ENCODE measurements at places on chromosomes 6 and 20.

DNA sequence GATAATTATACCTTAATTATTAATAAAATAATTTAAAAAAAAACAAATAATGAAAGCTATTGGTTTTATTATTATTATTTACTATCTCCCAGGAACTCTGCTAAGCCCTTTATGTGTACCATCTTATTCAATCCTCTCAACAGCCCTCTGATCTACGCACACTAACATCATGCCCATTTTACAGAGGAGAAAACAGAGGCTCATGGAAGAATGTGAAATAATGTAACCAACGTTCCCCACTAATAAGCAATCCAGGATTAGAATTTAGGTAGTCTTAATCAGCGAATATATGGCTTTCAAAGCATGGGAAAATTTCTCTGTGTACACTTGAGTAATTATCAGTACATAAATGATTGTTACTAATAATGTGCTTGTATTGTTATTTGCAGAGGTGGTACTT, 89.0 kb downstream of the MAFB start:
- no peak for DNase-seq

GRCh38 chr20:44003609-44004008, 89.0 kb downstream of the TOX2 start:
- no peak for DNase-seq

DNA sequence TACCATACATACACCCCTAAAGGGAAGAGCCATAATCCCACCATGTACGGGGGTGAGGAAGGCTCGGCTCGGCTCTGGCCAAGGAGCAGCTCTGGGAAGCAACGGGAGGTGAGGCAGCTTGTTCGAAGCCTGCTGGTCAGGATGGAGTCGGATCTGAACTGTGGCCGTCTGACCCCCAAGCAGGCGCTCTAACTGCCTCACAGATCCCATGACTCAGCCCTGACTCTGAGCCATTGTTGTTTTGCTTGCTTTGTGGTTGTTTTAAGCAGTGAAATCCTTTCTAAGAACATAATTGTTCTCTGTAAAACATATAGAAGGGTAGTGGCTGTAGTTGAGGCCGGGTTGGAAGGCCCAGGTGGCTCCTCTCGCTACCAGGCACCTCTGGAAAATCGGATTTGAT, 10.9 kb downstream of the C6orf132 start:
- DNase-seq, result no peak

DNA sequence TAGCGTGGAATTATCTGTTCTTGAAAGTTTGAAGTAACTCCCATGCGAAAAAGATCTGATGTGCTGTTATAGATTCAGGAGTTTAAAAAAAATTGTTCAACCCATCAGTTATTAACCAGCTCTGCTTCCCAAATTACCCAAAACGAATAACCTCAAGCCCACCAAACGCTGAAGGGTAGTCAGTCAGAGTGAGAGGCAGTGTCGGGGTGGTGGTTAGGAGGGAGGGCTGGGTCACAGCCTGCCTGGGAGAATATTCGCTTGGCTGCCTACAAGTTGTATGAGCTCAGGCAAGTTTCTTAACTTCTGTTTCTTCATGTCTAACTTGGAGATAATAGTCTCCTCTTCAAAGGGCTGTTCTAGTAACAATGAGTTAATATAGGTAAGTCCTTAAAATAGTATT, 114.6 kb downstream of the JPH2 start:
- DNase-seq, result no peak

DNA sequence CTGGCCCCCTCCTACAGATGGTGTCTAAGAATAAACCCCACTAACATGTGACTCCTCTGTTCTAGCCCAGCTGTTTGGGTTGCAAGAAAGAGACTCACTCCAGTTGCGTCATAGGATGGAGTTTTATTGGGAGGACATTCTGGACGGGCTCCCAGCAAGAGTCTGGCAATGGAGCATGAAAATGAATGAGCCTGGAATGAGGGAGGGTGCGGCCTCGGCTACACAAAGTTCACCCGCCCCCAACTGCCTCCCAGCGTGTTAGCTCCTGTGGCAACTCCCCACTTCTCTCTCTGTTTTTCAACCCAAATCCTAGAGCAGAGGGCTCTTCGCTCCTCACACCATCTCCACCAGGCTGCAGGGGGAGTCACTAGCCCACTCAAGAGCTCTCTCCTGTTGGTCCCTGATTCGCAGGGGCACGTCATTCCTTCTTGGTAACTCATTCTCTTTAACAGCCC, 5.1 kb upstream of the ADAM33 start:
- DNase-seq, result no peak

- DNase-seq, result no peak
Observed at GRCh38 chr6:150229436-150230163, 86.8 kb downstream of the PPP1R14C start.

GRCh38 chr6:135534773-135535380, 37.3 kb upstream of the AHI1 start:
- no peak for DNase-seq

- no peak for DNase-seq
Observed at GRCh38 chr6:46511320-46511719, 20.1 kb upstream of the RCAN2 start.

DNA sequence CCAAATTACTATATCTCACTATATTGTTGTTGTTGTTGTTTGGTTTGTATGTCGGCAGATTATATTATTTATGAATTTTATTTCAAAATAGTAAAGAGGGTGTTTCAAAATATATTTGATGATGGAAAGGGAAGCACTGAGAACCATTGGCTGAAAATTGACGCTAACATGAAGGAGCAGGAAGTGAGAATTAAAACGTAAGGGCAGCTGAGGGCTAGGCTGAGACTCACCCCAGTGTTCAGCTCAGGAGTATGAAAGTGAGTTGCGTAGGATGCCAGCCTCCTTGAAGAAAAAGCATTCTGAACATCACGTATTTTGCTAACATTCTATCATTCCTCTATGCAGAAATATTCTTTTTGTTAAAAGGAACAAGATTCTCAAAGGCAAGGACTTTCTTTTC, 10.7 kb upstream of the IPCEF1 start:
- no peak for DNase-seq

- DNase-seq, result no peak
Observed at GRCh38 chr6:45423824-45424450, 46.2 kb upstream of the SUPT3H start.

GRCh38 chr6:149335924-149336608, 18.6 kb downstream of the TAB2 start:
- DNase-seq, result no peak

DNA sequence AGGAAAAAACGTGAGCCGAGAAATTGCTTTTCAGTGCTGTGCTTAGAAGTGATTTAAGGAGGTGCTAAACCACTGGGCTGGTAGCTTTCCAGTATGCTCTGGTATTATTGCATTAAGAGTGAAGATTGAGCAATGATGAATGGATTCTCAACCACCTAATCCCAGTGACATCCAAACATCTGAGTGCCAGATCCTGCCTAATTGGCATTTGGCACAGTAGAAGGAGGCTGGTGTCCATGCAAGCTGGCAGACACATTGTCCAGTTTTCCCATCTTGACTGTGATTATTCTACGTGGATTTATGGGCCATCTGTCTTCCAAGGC, 398.0 kb upstream of the PLCB4 start:
- no peak for DNase-seq

GRCh38 chr6:147167576-147168461, 36.4 kb upstream of the STXBP5 start:
- no peak for DNase-seq

DNA sequence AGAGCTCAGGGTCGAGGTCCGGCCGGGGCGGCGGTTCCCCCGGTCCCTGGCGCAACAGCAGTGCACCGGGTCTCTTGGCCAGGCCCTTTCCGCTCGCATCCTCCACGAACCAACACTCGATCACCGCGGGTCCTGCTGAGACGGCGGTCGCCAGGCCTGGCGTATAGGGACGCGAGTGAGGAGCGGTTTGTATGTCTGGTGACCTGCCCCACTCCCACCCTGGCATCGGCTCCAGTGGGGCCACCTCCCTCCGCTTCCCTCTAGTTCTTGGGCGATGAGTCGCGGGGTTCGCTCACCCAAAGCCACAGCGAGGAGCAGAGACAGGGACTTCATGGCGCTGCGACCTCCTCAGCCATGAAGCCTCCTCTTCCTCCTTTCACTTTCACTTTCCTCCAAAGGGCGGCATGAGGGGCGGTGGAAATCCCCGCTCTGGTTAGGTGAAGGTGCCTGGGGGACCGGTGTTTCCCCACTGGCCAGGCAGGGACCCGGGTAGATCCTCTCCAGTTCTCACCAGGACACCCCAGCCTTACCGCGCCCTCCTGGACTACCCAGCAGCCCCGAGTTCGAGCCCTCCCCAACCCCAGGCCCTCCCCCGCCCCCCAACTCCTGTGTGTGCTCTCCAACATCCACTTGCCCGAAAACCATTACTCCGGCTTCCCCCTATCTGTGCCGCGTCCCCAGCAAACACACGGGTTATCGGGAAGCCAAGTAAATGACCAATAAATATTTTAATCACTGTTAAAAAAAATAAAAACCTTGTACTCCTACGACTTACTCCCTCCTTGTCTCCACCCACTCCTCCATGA, at the start of gene TAPBP:
TAPBP (minus strand) TSS at position 370 of the 806 bp plus-strand sequence; CDS start at position 333, 37 bp downstream.
- peak; percentile 87 for DNase-seq

- DNase-seq, result no peak
Observed at GRCh38 chr6:52942221-52942620, 32.7 kb upstream of the GSTA3 start.
